ENCODE measurements at places on chromosomes 1 and 21.

DNA sequence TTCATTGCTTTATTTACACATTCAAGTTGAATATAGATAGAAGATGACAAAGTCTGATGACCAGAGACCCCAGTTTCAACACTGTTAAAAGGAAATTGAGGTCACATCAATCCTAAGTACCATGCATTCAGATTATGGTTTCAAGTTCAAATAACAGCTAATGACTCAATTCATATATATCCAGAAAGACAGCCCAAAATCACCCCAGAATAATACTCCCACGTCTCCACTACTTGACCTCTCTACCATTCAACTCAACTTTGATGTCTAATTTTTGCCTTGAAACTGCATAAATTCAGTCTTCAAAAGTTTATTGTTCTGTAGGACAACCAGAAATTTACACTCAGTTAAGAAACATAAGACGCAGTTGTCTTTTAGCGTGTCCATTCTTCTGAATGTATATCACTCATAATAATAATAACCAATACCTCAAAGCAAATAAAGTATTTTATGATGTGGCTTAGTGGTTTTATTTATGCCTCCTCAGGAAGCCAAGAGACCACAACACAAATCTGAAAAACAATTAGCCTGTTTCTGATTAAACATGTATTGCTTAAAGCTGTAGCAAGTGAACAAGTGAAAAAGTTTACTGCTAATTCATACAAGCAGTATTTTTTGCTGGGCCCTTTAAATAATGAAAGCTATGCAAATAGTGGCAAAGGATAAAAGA, 569.0 kb downstream of the LTN1 start:
- DNase-seq: no peak

DNA sequence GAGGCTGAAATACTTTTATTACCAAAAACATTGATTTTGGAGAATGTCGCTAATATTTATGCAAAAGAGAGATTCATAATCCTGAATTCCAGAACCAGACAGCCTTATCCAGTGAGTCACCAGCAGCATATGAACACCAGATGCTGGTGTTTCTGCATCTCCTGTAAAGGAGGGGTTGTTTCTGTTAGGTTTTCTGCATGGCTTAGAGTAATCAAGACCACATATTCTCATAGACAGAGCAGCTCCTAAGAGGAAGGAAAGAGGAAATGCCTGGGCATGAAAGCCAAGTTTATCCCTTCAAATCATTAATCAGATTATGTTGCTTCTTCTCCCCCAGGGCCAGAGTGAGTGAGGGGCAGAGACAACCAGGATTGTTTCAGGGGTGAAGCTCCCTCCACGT, 86.2 kb downstream of the NGF start:
- no peak for DNase-seq

GRCh38 chr1:161193561-161194235, 5.2 kb downstream of the ADAMTS4 start:
- no peak for DNase-seq

GRCh38 chr21:30900881-30901280, 19.5 kb upstream of the KRTAP11-1 start:
- DNase-seq: no peak

DNA sequence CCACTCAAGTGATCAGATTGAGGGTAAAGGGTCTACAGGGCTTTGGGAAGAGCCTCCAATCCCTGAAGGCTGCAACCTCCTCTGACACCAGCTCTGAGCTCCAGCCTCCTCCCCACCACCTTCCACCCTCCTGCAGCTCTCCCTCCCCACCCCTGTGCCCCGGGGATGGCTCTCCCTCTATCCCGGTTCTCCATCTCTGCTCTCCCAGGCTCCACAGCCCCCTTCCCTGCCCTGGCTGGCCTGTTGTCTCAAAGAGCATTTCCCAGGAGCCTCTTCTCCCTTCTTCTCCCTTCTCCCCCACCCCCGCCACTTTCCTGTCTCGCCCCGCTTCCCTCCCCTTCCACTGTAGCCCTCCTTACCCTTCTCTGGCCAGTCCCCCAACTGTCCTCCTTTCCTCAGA, 1.1 kb downstream of the PLEKHA6 start:
- no peak for DNase-seq

All from keratinocyte (primary cell).